ENCODE measurements at places on chromosomes 1 and 21. TPM values are rescaled to one million over a fixed set of nuclear protein-coding genes. Genes with fewer than 3 reads are reported as not detected.

LCE2C gene
- total RNA-seq, result not detected

GRCh38 chr1:8632102-8632501 is 185.3 kb downstream of the RERE start:
- peak; percentile 57 for ATAC-seq

- ATAC-seq, result no peak
Measured at GRCh38 chr1:66223681-66224080, 310.3 kb upstream of the SGIP1 start.

GRCh38 chr1:30518696-30519095 is 204.7 kb downstream of the MATN1 start:
- ATAC-seq, result no peak

GRCh38 chr1:244047621-244048255 is 3.3 kb upstream of the ZBTB18 start:
- ATAC-seq, result peak; percentile 10

DNA sequence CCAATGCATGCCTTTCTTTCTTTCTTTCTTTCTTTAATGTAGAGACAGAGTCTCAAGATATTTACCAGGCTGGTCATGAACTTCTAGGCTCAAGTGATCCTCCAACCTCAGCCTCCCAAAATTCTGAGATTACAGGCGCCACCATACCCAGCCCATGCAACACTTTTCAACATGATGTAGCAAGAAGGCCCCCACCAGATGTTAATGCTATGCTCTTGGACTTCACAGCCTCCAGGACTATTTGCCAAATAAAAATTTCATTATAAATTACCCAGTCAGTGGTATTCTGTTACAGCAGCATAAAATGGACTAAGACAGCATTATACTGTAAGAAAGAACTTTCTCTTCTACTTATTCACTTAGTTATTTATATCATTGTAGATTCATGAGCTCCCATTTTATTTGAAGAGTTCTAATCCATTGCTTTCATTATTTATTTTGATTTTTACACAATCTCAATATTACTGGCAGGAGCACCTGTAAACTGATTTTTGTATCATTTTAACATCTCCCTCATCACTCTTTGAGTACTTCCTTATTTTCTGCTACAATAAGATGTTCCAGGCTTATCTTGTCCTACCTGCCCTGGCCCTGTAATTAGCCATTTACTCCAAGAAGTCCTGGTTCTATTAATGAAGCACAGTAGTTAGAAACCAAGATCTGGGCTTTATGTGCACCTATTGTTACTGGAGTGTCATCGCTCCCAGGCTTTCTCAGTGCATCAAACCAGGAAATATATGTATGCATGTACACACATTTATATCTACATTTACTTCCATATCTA is 4.8 kb upstream of the RCSD1 start:
- no peak for ATAC-seq

ADAMTS5 gene
- 1.5 TPM for total RNA-seq

DNA sequence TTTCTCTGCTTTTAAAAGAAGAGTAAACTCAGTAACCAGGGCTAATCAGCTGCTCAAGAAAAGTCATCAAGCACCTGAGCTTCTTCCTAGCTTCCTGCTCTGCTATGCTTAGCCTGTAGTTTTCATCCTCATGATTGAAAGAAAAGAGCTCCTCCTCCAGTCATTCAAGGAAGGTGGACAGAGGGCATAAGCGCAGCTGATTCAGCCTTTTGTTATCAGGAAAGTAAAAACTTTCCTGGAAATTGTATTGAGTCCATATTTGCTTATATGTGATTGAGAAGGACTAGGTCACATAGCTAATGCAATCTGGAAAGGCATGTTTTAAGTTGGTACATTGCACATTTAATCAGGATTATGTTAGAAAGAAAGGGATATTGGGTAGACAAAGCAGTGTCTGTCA is 8.5 kb upstream of the BACH1 start:
- no peak for ATAC-seq

Measured in motor neuron (in vitro differentiated cells).